ENCODE measurements at places on chromosomes 7 and 10. TPM values are rescaled to one million over a fixed set of nuclear protein-coding genes. Genes with fewer than 3 reads are reported as not detected.
A peak's percentile ranks its signal among the peaks of the same experiment; 100 is the strongest.

- H3K27me3 ChIP-seq, result no peaks in the 10 kb centered on the region
- H3K36me3 ChIP-seq, result no peaks in the 10 kb centered on the region
- no peaks in the 10 kb centered on the region for H3K4me1 ChIP-seq
Observed at GRCh38 chr7:118731854-118732253, 507.4 kb downstream of the ANKRD7 start.

DNA sequence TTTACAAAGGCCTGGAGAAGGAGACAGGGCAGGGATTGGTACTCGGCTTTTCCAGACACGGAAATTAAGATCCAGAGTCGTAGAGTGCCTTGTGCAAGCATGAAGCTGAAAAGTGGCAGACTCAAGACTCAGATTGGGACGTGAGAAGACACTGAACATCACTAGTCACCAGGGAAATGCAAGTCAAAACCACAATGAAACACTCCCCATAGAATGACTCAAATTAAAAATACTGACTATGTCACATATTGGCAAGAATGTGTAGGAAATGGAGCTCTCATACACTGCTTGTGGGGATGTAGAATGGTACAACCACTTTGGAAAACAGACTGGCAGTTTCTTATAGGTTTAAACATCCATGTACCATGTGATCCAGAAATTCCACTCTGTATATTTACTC is 472.0 kb downstream of the RPS24 start:
- H3K4me1 ChIP-seq, result peaks cover 11% of the 10 kb centered on the region
- H3K27me3 ChIP-seq, result no peaks in the 10 kb centered on the region
- DNase-seq, result peak; percentile 19
- no peak overlapping the region for H3K27ac ChIP-seq

AGR2 gene
- not detected for total RNA-seq

PODXL gene
- 29.9 TPM for total RNA-seq

FXYD4 gene
- total RNA-seq, result not detected

GPR85 gene
- total RNA-seq, result 1.3 TPM

SCART1 gene
- total RNA-seq, result 0.50 TPM

DRGX gene
- not detected for total RNA-seq

DNA sequence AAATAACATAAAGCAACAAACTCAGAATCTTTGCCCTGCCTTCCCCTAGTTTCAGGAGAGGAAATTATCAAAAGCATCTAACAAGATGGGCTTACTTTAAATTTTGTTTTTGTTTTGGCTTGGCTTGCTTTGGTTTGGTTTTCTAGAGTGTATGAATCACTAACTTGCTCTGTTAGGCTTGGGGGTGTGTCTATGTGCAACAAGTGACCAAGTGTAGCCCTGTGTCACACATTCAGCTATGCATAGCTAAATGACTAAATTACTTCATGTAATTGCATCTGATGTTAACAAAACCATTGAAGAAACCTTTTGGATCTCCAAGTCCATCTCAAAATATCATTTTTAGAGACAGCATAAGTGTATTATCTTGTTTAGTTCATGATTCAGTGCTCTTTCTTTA is 251.0 kb downstream of the TFEC start:
- no peaks in the 10 kb centered on the region for H3K27me3 ChIP-seq
- no peaks in the 10 kb centered on the region for H3K4me1 ChIP-seq
- H3K27ac ChIP-seq, result no peak overlapping the region
- H3K36me3 ChIP-seq, result no peaks in the 10 kb centered on the region
- no peak overlapping the region for H3K4me3 ChIP-seq

CCL24 gene
- total RNA-seq, result not detected

DNA sequence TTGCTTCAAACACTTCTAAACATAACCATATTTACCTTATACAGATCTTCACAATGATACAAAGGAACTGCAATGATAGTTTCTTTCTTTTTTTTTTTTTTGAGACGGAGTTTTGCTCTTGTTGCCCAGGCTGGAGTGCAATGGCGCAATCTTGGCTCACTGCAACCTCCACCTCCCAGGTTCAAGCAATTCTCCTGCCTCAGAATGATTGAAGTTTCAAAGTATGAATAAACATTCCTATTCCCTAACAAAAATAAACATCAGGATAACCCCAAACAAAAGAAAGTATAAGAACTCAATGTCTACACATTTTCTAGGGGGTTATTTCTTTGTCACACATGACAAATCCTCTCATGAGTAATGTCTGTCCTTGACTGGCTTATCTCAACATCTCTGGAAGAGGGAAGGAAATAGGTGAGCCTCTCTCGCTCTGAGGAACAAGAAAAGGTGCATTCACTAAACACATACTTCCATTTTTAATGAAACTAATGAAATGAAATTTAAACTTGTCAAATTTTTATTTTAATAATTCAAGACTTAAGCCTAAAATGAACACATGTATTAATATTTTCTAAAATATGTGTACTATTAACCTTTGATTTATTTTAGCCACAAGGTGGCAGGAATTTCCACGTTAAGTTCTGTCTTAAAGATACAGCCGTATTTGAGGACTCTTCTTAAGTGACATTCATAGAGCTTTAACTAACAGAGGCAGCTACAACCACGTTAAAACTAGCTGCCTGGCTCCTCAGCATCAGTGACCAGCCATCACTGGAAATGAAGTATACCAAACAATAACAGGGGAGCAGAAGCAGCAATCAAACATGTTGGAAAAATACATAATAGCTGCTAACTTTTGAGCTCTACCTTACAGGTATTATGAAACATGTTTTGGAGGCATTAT is 58.3 kb downstream of the MALSU1 start:
- peaks cover 28% of the 10 kb centered on the region for H3K4me1 ChIP-seq
- peaks cover 9% of the 10 kb centered on the region for H3K36me3 ChIP-seq
- DNase-seq, result peak; percentile 57
- no peak overlapping the region for H3K4me3 ChIP-seq

GRCh38 chr7:95238252-95238943 is 85.9 kb downstream of the PON1 start:
- DNase-seq, result no peak
- H3K4me1 ChIP-seq, result no peaks in the 10 kb centered on the region
- H3K27ac ChIP-seq, result no peak overlapping the region
- no peak overlapping the region for H3K4me3 ChIP-seq
- H3K36me3 ChIP-seq, result no peaks in the 10 kb centered on the region
- H3K27me3 ChIP-seq, result no peaks in the 10 kb centered on the region

- no peak overlapping the region for H3K27ac ChIP-seq
- no peak overlapping the region for H3K4me3 ChIP-seq
- no peak for DNase-seq
Observed at GRCh38 chr7:101832685-101833375, 15.4 kb downstream of the CUX1 start.

- H3K27ac ChIP-seq, result no peak overlapping the region
- H3K4me3 ChIP-seq, result no peak overlapping the region
- H3K4me1 ChIP-seq, result no peaks in the 10 kb centered on the region
- H3K36me3 ChIP-seq, result no peaks in the 10 kb centered on the region
Observed at GRCh38 chr10:71660313-71660712, 59.3 kb downstream of the C10orf105 start.

- no peak overlapping the region for H3K4me3 ChIP-seq
- H3K36me3 ChIP-seq, result no peaks in the 10 kb centered on the region
- H3K27ac ChIP-seq, result no peak overlapping the region
- H3K4me1 ChIP-seq, result peaks cover 6% of the 10 kb centered on the region
- no peaks in the 10 kb centered on the region for H3K27me3 ChIP-seq
Observed at GRCh38 chr7:5549096-5549763, 125.6 kb upstream of the TNRC18 start.
